ENCODE measurements at places on chromosomes 11 and 22. TPM values are rescaled to one million over a fixed set of nuclear protein-coding genes. Genes with fewer than 3 reads are reported as not detected.

GRCh38 chr11:15523543-15523942, 408.8 kb downstream of the INSC start:
- no peak for DNase-seq

DNA sequence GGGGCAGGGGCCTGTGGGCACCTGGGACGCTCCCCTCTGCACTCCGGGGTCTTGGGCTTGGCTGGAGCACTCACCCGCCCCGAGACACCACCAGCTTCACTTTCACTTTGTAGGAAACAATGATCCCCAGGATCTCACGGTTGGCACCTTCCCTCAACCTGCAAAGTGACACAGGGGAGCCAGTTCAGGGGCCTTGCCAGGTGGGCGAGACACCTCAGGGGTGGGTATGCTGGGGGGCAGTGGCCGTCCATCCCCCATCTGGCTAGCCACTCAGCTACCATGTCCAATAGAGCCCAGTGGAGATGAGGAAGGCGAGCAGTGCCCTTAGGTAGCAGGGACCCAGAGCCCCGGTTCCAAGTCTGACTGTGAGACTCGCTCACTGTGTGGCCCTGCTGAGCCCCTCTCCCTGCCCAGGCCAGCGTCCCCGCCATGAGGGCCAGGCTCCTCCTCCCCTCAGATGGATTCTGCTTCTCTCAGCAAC, 32.3 kb downstream of the TPBGL start:
- no peak for DNase-seq

DNA sequence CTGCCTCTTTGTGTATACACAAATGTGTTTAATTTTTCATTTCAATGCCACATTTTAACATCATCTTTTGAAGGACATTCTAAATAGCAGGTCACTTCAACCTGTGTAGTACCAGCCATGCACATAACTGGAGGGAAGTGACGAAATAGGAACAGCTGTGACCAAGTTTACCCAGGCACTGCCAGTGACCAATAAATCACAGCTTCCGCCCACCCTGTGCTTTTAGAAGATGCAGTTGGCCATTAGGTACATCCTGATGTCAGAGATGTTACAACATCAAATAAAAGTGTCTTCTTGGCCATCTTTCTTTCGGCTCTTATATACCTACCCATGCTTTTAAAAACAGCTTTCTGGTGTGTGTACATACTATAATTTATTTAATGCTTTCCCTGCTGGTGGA, 7.8 kb downstream of the LDLRAD3 start:
- DNase-seq, result no peak

- no peak for DNase-seq
Observed at GRCh38 chr11:3995307-3995706, 99.3 kb upstream of the RRM1 start.

GRCh38 chr11:117876059-117876340, 458 bp downstream of the FXYD6 start:
- no peak for DNase-seq

DNA sequence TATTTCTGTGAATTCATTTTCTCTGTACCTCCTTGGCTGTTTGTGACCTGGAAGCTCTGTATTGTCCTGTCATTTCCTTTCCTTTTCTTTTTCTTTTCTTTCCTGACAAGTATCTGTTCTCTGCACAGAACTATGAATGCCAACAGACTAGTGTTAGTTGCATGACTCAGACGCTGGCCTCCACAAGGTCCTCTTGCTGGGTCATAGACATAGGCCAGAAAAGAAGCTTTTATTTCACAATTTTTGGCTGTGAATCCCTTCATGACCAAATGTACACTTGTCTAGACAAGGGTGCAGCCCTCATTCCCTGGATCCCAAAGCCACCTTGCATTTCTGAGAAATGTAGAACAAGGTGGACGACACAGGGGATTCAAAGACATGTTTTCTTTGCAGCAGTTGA, 104.1 kb upstream of the MTNR1B start:
- DNase-seq, result no peak

DNA sequence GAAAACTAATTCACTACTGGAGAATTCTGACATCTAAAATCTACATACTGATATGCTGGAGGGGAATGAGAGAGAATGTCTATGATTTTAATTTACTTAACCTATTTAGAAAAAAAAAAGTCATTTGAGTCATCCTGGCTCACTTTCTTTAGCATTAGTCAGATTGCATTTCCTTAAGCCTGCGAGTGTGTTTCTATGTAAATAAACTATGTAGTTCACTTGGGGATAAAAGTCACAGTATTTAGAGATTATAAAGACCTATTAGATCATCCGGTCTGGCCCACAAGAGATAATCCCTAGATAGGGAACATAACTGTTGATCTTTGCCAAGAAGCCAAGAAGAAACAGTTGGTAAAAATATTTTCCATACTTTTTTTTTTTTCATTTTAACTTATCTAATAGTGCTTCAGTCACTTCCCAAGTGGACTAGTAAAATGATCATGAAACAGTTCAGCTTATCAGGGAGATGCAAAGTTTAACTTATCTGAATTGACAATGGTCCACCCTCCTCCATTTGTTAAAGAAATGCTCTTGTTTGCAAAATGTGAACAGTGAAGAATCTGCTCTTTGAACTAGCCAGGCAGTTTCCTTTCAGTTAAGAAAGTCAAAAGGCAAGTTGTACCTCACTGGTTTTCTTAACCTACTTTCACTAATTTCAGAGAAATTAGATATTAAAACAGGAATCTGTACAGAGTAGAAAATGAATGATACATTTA, 21.2 kb upstream of the BLID start:
- no peak for DNase-seq

GRCh38 chr11:69487849-69488542, 6.5 kb downstream of the LINC01488 start:
- DNase-seq, result no peak

GRCh38 chr22:23007823-23008222, 62.5 kb upstream of the GNAZ start:
- no peak for DNase-seq

DNA sequence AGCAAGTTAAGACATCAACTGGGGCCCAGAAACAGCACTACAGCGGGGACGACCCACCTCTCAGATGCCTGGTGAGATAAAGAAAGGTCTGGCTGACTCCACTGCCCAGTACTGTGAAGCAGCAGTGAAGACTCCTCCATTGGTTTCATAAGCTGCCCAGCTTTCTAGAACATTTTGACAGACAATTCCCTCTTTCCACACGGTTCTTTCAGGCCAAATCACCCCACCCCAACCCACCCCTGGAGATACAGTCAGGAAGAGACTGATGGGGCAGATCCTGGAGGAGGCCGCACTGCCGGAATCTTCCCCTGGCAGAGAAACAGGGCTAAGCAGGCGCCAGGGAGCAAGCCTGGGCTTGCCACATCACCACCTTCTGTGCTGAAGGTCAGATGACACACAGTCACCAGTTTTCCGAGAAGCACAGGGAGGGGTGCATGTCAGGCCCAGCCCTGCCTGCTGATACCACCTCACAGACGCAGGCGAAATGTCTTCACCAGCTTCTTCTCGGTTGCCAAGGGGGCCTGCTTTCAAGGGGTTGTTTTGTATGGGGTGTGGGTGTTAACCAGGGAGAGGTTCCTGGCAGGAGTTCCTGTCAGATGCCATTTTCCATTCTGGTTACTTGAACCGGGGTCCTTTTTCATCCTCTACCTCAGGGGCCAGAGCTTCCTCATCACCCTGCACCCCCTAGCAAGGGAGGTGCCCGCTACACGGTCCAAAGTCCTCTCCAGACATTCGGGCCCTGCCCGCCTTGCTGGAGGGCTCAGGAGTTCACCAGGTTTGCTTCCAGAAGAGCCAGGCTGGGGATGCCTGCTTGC, 1.4 kb upstream of the NEAT1 start:
- no peak for DNase-seq

GRCh38 chr11:72030472-72031045, 31.9 kb downstream of the IL18BP start:
- no peak for DNase-seq

- DNase-seq, result no peak
Observed at GRCh38 chr11:70001246-70001645, 76.9 kb upstream of the ANO1 start.

- no peak for DNase-seq
Observed at GRCh38 chr11:61164606-61165424, 3.6 kb upstream of the VPS37C start.

GRCh38 chr11:106021967-106022794, at the start of gene MSANTD4:
TSS of gene MSANTD4 (minus strand) at chr11:106022240. CDS start at chr11:106010917, 11,323 bp downstream.
- DNase-seq, result peak; percentile 98

GRCh38 chr22:28736301-28737155, 5.1 kb downstream of the CHEK2 start:
- DNase-seq, result no peak

GRCh38 chr11:1557904-1558774, 13.9 kb downstream of the DUSP8 start:
- no peak for DNase-seq

GRCh38 chr11:126720539-126721235, 279.9 kb downstream of the KIRREL3 start:
- DNase-seq, result no peak

DNA sequence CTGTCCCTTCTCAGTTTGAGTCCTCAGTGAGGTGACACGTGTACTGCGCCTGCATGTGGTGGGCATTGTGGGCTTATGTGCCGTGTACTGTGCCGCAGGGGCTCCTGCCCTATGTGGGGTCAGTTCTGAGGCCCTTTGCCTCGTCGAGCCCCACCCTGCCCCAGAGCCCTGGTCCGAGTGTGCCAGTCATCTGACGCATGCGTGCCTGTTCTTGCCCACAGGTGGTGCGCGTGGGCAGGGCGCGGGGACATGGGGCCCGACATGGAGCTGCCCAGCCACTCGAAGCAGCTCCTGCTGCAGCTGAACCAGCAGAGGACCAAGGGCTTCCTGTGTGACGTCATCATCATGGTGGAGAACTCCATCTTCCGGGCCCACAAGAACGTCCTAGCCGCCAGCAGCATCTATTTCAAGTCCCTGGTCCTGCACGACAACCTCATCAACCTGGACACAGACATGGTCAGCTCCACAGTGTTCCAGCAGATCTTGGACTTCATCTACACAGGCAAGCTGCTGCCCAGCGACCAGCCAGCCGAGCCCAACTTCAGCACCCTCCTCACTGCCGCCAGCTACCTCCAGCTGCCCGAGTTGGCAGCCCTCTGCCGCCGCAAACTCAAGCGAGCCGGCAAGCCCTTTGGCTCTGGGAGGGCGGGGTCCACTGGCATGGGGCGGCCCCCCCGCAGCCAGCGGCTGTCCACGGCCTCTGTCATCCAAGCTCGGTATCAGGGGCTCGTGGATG, 22.3 kb upstream of the TMEM191C start:
- no peak for DNase-seq

DNA sequence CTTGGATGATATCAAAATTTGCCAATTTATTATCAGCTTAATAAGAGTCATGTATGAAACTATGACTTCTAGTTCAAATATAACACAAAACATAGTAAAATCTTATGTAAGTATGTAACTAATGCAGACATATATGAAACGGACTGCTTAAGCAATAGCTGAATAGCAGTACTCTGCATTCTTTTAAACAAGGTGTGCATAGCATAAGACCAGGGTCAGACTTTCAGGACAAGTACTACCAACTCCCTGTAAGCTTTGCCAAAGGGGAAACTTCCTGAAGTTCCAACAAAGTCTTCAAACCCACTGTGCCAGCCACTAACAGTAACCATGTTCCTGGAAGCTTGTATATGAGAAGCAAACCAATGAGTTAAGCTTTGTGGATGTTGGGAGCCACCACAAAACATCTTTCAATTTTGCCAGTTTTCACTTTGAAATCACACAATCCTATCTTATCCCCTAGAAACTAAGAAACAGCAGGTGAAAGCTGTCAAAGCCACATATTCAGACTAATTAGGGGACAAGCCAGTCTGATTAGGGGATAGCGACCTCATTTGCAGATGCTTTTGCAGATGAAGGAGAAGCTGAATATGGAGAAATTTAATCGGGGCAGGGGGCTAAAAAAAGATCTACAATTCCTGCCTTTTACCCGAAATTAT, 13.3 kb downstream of the RBFOX2 start:
- DNase-seq, result no peak

DNA sequence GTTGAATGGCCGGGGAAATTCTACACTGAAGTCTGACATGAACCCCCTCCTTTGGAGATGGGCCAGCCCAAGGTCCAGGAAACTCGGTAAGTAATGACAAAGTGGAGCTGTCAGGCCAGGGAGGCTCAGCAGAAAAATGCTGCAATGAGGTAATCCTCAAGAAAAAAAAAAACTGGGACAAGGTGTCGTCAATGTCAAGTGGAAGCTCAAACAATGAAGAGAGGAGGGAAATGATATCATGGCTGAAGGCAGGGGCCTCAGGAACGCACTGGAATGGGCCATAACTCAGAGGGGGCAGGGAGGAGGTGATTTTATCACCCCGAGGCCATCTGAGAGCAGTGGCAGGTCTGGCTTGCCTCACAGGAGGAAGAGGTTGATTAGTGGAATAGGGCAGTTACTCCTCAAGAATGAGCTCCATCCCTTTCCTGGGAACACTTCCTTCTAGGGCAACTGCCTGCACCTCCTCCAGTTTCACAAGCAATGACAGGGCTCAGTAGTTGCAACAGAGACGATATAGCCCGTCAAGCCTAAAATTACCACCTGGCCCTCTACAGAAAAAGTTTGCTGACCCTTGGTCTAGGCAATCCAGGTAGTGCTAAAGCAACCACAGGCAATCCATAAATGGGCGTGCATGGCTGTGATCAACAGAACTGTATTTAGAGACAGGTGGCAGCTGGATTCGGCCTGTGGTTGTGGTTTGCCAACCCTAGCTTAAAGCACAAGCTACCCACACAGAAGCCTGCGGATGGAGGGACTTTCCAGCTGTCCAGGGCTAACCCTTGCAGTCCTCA, 65.2 kb downstream of the FBXO7 start:
- no peak for DNase-seq

- DNase-seq, result no peak
Observed at GRCh38 chr11:128625746-128626145, 38.4 kb upstream of the ETS1 start.

- no peak for DNase-seq
Observed at GRCh38 chr11:7314811-7315604, 63.3 kb downstream of the SYT9 start.

GRCh38 chr11:64564947-64565889, 25.8 kb upstream of the SLC22A12 start:
- DNase-seq, result no peak

GRCh38 chr22:37910890-37911672, 5.0 kb downstream of the MICALL1 start:
- no peak for DNase-seq

Gene OR52N4
- not detected for polyA plus RNA-seq

Gene TYMP
- 1.2 TPM for polyA plus RNA-seq

Gene PNPLA3
- polyA plus RNA-seq, result 0.83 TPM

Gene SRPRA
- 79.3 TPM for polyA plus RNA-seq

Gene ATXN10
- polyA plus RNA-seq, result 328 TPM

Gene MOV10L1
- 1.2 TPM for polyA plus RNA-seq

Gene GAL
- polyA plus RNA-seq, result 0.42 TPM

Gene BMAL1
- 11.7 TPM for polyA plus RNA-seq

Gene RBM4
- polyA plus RNA-seq, result 251 TPM

Gene TPBGL
- polyA plus RNA-seq, result 0.17 TPM

All from right renal pelvis (tissue), 4 donors.